ENCODE measurements at places on chromosomes 6 and 20.

DNA sequence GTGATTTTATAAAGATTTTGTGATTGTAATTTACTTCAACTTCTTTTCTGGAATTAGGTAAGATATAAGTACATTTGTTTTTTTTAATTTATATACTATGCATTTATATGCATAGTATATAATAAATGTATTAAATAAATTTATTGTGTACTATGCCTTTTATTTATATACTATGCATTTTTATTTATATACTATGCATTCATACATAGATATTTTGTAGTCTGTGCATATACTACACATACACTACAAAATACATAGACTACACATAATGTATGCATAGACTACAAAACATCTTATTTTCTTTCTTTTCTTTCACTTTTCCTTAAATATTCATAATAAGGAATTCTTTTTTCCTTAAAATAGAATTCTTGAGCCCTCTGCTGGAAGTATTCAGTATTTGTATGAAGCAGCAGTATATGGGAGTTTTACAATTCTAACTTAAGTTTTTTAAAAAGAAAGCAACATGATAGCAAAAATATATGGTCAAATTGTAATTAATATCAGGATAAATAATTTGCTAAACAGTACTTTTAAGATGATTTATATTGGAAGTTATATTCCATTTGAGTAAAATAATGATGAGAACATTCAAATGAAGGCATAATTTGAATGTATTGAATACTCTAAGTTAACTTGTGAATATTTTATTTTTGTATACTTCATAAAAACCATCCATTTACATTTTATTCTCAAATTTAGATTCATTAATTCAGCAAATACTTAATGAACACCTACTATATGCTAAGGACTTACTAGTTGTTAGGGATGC, 129.3 kb downstream of the KLHL32 start:
- DNase-seq: no peak

GRCh38 chr6:112287577-112288225, 33.3 kb upstream of the LAMA4 start:
- DNase-seq: no peak

GRCh38 chr6:46276576-46277142, 105.9 kb upstream of the ENPP5 start:
- no peak for DNase-seq

DNA sequence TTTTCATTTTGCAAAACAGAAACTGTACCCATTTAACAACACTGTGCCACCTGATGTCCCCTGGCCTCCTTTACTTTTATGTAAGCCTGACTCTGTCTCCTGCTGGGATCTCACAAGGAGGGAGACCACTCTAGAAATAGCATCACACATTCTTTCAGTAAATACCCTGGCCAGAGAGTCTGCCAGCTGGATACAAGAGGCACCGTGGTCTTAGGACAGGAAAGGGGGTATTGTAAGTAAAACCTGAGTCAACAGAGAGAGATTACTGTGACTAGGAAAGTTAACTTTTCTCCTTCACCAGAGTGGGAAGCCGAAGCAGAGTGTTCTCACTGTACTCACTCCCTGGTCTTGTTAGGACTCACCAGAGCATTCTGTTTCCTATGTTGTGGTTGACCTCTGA, 27.8 kb downstream of the CMTR1 start:
- peak; percentile 32 for DNase-seq

DNA sequence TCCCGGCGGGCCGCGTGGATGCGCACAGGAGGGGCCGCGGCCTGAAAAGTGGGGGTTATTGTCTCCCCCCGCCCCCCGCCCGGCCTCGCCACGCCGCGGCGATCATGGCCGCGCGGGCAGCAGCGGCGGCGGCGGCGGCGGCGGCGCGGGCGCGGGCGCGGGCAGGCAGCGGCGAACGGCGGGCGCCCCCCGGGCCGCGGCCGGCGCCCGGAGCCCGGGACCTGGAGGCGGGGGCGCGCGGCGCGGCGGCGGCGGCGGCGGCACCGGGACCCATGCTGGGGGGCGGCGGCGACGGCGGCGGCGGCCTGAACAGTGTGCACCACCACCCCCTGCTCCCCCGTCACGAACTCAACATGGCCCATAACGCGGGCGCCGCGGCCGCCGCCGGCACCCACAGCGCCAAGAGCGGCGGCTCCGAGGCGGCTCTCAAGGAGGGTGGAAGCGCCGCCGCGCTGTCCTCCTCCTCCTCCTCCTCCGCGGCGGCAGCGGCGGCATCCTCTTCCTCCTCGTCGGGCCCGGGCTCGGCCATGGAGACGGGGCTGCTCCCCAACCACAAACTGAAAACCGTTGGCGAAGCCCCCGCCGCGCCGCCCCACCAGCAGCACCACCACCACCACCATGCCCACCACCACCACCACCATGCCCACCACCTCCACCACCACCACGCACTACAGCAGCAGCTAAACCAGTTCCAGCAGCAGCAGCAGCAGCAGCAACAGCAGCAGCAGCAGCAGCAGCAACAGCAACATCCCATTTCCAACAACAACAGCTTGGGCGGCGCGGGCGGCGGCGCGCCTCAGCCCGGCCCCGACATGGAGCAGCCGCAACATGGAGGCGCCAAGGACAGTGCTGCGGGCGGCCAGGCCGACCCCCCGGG, 637 bp downstream of the ARID1B start:
- DNase-seq: peak; percentile 85

- DNase-seq: no peak
These were observed 37.5 kb upstream of the BEND3 start for GRCh38 chr6:107152638-107153430.

DNA sequence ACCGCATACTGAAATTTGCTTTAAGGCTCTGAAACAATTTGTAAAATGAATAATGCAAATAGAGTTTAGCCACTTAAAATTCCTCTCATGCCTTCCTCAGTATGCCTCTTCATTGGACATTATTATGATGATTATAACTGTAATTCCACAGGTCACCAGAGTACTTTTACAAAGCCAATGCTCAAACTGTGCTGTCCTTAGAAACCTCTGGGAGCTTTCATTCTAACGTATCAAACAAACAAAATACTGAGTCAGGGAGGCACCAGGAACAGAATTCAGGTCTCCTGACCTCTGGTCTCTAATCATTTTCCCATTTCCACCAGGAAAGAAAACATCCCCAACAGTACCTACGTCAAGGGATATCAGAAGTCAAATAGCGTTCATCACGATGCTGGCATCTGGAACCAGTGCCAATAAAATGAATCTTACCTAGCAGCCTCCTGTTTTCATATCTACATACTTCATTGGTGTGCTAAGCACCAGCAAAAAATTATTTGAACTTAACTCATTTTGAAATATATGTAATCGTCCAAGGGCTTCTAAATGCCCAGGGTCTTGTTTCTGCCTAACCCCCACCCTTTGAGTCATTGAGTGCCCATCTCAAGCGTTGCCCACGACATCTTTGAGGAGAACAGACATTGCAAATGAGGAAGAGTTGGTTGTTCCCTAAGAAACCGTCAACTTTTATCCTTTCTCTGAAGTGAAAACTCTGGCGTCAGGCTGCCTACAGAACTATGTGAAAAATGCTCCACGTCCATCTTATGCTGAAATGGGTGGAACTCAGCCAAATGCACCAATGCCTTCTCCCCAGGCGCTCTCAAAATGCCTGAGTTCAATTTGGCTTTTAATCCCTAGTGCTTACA, 37.9 kb downstream of the NEDD9 start:
- DNase-seq: no peak

DNA sequence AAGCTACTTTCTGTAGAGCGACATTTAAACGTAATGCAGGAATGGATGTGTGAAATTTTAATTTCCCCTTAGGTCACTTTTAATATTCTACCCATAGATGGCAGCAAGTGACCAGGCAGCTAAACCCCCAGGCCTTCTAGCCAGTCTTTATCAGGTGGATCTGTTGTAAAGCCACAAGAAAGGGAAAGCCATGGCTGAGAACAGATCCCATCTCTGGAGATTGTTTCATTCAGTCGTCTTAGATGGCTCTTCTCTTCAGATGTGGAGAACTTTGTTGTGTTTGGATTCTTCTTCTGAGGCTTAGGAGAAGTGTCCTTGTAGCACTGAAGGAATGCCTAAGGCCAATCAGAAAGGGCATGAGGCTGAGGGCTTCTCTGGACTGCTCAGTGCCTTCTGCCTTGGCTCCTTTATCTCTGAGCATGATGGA, 15.8 kb upstream of the RNF182 start:
- DNase-seq: peak; percentile 79

DNA sequence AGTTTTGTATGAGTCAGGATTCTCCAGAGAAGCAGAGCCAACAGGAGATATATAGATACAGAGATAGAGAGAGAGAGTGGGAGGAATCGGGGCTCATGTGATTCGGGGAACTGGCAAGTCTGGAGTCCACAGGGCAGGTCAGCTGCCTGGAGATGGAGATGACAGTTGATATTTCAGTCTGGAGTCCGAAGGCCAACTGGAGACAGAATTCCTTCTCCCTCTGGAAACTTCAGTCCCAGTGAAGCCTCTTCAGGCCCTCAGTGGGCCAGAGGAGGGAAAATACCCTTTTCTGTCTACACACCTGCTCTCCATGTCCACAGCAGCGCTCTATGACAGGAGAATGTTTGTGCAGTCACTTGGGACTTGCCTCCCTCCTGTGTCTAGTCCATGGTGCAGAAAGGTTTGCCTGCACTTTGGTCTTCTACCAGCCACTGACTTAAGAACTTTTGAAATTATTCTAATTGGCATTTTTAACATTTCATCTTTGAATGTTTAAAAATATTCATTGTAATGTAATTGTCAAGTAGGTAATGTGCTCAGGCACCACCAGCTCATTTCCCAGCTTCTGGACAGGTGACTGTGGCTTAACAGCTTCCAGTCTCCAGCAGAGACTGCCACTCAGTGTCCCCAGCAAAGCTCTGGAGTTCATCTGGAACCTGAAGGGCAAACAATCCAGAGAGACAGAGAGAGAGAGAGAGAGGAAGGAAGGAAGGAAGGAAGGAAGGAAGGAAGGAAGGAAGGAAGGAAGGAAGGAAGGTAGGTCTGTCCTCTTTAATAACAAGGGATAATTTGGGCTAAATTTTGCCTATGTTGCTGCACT, 43.8 kb upstream of the AFDN start:
- DNase-seq: no peak

DNA sequence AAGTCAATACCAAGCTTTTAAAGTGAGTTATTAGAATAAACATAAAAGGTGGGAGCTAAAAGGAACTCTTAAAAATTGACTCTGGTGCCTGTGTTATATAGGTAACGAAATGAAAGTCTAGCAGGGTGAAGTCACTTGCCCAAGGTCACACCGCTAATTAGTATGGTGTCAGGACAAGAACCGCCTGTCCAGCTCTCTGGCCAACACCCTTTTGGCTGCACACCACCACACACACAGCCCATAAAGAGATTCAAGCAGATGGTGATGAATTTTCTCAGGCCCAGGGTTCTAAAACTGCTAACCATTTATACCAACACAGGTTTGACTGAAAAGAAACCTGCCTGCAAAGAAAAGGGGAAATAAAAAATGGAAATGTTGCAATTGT, 20.2 kb downstream of the GFOD1 start:
- peak; percentile 14 for DNase-seq

DNA sequence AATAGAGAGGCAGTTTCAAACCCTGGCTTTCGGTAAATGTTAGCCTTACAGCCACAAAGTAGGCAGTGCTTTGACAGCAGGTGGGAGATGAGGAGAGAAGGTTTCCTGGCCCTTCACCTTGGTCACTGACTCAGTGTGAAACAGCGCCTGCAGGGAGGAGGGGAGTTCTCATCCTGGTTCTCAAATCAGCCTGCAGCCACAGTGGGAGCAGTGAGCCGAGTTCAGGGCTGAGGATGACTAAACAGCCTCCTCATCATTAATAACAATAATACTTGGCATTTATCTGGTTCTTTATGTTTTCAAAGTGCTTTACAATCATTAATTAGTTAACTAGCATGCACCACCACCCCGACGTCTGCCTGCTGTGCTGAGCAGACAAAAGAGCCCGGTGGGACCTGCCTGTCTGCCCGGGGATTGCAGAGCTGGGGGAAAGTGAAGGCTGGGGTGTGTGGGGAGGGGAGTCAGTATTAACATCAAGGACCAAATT, 59.6 kb downstream of the PRDM1 start:
- DNase-seq: no peak

GRCh38 chr6:41939176-41939847, 2.3 kb downstream of the CCND3 start:
- peak; percentile 78 for DNase-seq

- DNase-seq: no peak
These were observed 240.1 kb upstream of the TBX18 start for GRCh38 chr6:85004361-85004995.

- DNase-seq: no peak
These were observed 99.3 kb upstream of the CHD6 start for GRCh38 chr20:41717483-41717882.

DNA sequence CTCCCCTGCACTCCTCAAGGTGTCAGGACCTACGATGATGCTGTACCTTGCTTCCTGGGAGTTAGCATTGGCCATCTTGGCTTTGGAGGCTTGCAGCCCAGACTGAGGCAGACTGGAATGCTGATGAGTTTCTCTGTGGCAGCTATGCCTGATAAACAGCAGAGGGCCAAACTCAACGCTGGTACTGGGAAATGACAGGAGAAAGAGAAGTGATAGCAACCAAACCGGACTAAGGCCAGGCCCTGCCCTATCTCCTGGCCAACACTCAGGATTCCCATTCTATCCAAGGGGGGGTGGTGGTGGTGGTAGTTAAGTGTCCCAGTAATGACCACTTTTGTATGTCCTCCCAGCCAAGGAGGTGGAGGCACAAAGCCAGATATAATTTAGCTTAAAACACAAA, 90.0 kb upstream of the DTNBP1 start:
- DNase-seq: no peak

DNA sequence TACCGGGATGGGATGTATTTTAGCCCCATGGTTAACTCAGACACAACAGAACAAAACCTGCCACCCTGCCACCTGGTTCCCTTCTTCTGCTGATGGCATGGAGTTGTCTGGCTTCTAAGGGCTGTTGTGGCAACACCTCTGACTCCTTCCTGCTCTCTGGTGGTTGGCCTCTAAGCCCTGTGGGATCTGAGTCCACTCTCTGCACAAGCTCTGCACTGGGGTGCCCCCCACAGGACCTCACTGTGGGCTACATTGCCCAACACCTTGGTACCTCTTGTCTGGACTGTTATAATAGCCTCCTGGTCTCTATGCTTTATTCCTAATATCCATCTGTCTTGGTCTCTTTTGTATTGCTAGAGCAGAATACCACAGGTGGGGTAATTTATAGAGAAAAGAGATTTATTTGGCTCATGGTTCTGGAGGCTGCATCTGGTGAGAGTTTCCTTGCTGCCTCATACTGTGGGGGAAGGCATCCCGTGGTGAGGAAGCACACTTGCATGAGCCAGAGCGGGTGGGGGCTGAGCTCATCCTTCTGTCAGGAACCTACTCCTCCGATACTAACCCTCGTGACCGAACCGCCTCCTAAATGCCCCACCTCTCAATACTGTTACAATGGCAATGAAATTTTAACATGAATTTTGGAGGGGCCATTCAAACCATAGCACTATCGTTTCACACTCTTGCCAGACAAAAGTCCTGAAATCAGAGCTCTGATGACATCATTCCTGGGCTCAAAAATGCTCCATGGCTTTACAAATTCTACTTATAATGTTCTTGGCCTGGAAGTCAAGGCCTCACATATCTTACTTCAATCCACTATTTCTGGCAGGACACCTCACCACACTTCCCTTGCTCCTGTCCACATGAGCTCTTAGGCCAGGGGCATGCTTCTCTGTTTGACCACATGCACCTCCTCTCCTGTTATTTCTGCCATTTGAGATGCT, 127.2 kb downstream of the PAX1 start:
- DNase-seq: no peak

All from erythroblast (primary cell).